ENCODE measurements at places on chromosomes 11 and 22.

DNA sequence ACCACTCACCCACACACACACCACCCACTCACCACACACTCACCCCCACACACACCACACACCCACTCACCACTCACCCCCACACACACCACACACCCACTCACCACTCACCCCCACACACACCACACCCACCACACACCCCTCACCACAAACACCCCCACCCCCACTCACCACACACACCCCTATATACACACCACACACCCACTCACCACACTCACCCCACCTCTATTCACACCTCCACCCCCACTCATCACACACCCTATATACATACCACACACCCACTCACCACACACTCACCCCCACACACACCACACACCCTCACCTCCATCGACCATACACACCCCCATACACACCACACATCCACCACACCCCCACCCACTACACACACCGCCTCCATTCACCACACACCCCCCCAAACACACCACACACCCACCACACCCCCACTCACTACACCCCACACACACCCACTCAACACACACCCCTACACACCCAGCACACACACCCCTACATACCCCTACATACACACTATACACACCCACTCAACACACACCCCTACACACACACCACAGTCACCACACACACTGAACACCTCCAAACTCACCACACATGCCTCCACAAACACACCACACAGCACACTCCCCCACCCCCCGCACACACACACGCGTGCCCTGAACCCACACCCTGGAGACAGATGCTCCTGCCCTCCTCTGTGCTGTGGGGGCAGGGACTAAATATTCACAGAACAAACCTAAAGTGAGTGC lies 19.0 kb upstream of the TTLL12 start:
- DNase-seq: no peak

DNA sequence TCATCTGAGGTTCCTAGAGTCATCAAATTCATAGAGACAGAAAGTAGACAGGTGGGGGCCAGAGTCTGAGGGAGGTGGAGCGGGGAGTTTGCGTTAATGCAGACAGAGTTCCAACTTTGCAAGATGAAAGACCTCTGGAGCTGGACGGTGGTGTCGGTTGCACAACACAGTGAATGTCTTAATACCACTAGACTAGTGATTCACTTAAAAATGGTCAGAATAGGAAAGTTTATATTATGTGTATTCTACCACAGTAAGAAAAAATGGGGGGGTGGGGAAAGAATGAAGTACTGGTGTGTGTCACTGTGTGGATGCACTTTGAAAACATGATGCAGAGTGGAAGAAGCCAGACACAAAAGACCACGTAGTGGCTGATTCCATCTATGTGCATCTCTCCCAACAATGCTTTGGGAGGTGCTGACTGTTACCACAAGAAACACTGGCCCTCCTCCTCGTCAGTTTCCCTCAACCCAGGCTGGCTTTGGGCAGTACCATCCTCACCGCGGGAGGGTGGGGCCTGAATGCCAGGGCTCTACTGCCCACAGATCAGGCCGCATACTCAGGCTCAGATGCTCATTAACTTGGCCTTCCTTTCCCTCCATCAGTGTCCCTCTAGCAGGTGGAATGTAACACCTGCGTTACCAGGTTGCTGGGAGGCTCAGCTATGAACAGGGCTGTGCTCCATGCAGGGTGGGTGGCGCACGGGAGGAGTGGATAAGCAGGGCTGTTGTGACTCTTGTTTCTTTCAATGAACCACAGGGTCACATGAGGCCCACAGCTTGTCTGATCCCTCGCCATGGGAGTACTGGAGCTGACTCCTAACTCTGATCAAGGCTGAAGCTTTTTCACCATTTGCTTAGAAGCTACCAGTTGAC lies 297.0 kb downstream of the CTTN start:
- DNase-seq: no peak

DNA sequence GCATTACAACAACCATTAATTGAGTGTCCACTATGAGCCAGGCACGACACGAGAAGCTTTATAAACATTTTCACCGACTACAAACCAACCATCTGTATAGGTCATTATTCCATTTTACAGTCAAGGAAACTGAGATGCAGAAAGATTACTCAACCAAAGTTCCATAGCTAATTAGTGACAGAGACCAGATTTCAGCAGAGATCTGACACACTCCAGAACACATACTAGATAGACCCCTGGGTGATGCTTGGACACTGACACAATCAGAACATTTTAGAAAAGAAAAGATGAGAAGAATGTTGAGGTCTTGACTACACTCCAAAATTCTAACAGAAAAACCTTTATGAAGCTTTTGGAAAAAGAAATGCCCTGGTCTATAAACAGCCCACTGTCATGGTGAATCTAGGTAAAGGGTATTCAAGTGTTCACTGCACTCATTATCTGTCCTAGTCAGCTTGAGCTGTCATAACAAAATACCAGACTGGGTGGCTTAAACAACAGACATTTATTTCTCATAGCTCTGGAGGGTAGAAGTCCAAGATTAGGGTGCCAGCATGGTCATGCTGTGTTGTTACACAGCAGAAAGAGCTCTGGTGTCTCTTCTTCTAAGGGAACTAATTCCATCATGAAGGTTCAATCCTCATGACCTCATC lies 89.0 kb downstream of the RELT start:
- DNase-seq: no peak

GRCh38 chr11:59753650-59754493 lies 1.3 kb upstream of the STX3 start:
- no peak for DNase-seq

- no peak for DNase-seq
Measured at GRCh38 chr22:47515384-47516125, 753.1 kb downstream of the TBC1D22A start.

Measured in keratinocyte (primary cell).